ENCODE measurements at places on chromosomes 12 and 14.

GRCh38 chr14:49971156-49972130 lies 78.6 kb downstream of the ARF6 start:
- peak; percentile 12 for DNase-seq

GRCh38 chr14:24317141-24317928 lies 6.0 kb downstream of the LTB4R start:
- DNase-seq = no peak

GRCh38 chr12:82880442-82880901 lies 193.8 kb downstream of the TMTC2 start:
- no peak for DNase-seq

DNA sequence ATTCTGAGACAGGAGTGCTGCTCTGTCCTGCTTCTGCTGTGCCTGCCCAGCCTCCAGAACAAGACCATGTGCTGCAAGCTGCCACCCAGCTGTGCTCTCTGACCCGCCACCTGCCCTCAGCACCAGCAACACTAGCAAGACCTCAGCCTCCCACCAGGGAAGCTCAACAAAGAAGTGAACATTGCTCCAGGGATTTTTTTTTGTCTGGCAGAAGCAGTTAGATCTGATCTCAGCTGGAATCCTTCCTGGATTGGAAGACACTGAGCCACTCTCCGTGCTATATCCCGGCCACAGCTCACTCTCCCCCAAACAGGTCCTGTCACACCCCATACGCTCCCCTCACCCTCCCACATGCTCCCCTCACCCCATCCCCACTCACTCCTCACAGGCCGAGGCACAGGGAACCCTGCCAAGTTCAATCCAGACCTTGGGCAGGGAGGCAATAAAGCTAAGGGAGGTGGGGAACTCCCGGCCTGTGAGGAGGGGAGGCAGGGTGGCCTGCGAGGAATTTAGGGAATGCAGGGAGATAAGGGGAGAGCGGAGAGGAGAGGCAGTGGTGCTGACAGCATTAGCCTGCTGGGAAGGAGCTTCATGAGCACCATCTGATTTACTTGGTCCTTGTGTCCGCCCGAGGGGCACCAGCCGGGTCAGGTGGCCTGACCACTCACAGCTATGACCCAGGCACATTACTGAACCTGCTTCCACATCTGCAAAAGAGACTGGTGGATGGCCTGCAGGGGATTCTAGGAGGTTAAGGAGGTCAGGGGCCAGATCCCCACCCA lies 29.7 kb downstream of the CCDC85C start:
- no peak for DNase-seq

GRCh38 chr14:55964821-55965220 lies 153.4 kb upstream of the PELI2 start:
- no peak for DNase-seq

GRCh38 chr14:36485773-36486172 lies 34.3 kb downstream of the NKX2-1 start:
- DNase-seq = no peak

DNA sequence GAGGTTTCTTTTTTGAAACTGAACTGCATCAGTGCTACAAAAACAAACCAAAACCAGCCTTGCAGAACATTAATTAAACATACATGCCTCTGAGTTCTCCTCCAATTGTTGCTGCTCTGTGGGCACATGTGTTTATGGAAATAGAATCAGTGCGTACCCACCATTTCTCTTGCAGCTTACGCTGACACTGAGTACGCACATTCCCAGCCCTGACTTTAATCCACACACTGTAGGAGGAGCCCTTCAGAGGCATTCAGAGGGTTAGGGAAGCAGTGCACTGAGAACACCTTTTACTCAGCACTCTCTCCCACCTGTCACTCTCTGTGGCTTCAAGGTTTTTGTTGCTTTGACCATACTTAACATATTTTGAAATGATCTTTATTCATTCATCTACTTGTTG lies 250.5 kb upstream of the PWP1 start:
- DNase-seq = no peak

DNA sequence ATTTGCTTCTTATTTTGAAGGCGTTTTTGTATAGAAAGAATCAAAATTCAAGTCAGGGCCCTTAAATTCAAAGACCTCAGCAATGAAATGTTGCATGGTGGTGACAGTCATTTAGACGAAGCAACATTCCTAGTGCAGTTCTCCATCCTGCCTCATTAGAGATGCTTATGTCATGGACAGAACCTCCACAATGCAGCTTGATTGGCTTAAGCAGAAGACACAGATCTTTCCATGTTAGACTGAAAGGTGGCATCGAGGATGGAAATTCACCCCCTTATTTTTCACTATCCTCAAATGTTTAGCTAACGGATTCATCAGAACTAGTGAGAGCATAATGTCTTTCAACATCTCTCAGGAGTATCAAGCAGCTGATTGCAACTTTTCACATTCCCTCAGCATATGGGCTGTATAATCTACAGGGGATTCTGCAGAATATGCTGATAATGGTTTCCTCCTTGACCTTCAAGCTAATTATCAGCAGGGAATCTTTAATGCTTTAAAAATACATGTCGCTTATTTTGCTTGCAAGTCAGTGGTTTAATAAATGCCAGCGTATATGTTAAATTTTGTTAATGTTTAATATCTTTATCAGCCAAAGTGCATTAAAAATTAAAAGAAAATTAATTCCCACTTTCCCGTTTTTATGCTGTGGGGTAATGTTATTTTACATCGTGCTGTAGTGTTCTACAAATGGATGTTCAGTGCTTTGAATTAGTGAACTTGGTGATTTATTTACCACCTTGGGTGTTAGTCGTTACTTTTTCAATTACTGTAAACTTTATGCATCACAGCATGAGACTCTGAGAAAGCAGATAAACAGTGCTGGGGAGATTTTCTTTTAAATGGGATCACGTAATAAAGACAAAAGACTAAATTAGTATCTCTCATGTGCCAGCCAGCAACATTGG lies 12.8 kb upstream of the NRDE2 start:
- DNase-seq = no peak

- DNase-seq = no peak
These were observed 196.0 kb downstream of the GALC start for GRCh38 chr14:87797001-87797400.

GRCh38 chr12:81722004-81722403 lies 37.1 kb downstream of the PPFIA2 start:
- DNase-seq = no peak

DNA sequence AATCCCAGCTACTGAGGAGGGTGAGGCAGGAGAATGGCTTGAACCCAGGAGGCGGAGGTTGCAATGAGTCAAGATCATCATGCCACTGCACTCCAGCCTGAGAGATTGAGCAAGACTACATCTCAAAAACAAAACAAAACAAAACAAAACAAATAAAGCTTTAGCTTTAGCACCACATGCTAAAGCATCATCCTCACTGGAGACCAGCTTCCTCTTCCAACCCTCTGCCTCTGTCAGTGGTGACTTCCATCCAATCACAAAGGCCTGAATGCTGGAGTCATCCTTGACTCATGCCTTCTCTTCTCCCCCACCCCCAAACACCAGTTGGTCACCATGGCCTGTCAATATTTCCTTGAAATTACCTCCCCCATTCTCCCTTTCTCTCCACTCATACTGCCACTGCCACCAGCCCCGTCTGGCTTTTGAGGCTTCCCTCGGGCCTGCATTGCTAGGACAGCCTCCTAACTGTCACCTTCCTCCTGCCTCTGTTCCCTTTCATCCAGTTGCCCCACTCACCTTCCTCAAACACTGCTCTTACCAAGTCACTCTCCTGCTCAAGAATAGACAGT lies 1.4 kb downstream of the ZNF385A start:
- no peak for DNase-seq

DNA sequence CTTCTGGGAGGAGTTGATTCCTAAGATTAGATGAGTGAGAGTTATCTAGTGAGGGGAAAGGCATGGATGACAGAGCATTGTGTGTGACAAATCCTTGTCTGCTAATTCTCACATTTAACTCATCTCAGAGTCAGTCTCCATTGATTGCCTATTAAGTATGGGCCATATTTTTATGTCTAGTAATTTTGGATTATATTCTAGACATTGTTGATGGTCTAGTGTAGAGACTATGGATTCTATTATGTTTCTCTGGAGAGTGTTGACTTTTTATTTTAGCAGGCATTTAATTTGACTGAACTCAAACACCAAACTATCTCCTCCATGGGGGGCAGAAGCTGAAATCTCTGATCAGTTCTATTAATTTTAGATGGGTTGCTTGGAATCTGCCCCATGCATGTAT lies 114.4 kb downstream of the CACNA1C start:
- no peak for DNase-seq

DNA sequence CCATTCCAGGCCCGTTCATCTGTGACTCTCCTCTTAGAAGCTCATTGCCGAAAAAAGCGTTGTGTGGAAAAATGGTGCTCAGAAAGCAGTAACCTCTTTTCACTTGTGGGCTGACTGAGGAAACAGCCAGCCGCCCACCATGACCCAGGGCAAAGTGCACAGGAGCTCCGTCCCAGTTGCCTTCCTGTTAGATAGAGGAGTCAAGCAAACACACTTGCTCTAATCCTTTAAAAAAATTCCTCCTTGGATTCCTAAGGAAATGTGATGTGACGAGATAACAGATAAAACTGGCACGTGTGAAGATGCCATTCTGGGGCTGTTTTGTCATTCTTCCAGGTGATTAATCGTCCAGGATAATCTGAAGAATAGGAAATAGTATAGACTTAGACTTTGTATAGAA lies 396.8 kb upstream of the DDHD1 start:
- DNase-seq = no peak

GRCh38 chr12:40314927-40315326 lies 90.1 kb downstream of the LRRK2 start:
- DNase-seq = no peak

GRCh38 chr12:23694920-23695319 lies 254.6 kb downstream of the SOX5 start:
- no peak for DNase-seq

- no peak for DNase-seq
These were observed 202.7 kb downstream of the TSPAN9 start for GRCh38 chr12:3279832-3280231.

Data from activated CD8-positive, alpha-beta memory T cell treated with anti-CD3 and anti-CD28 coated beads for 1 hour (primary cell).